ENCODE measurements at places on chromosomes 3 and 15.

- DNase-seq: no peak
These were observed 22.2 kb upstream of the CLDN18 start for GRCh38 chr3:137987723-137988122.

GRCh38 chr3:98775459-98776139 lies 12.5 kb downstream of the ST3GAL6 start:
- DNase-seq: no peak

- DNase-seq: no peak
These were observed 19.9 kb upstream of the TTBK2 start for GRCh38 chr15:42940527-42940926.

GRCh38 chr15:46278062-46278461 lies 643.2 kb downstream of the SQOR start:
- no peak for DNase-seq

GRCh38 chr3:114839476-114839875 lies 307.6 kb downstream of the ZBTB20 start:
- DNase-seq: peak; percentile 10

DNA sequence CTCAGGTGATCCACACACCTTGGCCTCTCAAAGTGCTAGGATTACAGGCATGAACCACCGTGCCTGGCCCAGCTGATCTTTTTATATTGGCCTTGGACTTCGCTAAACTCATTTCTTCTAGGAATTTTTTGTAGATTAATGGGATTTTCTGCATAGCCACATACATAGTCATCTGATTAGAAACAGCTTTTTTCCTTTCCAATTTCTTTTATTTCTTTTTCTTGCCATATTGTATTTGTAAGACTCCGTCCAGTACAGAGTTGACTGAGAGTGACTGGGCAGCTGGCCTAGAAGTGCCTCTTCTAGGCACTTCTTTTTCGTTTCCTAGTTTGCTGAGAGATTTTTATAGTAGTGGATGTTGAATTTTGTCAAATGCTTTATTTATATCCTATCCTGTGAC lies 37.4 kb downstream of the ARIH1 start:
- DNase-seq: no peak

DNA sequence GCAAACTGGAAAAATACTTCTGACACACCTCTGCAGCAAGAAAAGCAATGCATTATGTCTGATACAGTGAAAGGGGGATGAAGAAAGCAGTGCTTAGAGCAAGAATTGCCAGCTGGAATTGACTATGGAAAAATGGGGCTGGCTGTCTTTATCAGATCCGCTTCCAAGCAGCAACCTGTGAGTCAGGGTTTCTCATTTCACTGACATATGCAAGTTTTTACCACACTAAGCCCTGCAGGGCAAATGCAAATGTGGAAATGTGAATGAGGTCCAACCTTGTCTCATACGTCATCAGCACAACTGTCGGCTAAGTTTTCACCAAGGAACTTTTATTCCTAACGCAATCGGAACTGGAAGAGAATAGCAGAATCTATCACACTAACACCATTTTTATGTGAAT lies 172.5 kb upstream of the GADL1 start:
- peak; percentile 39 for DNase-seq

DNA sequence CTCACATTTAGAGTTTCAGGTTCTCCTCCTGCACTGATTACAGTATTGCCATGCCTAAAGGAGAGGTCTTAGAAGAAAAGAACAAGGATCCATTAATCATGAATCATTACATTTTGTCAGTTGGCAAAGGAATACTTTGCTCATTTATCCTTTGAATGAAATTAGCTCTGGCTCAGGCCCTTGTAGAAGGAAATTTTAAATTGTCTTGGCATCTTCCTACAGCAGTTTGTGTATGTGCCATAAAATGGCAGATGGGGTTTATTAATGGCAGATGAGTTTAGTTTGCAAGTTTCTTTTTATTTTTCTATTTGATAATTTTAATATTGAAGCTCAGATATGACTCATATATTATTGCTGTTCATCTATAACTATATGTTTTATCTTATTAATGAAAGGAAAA lies 181.2 kb upstream of the EPHA3 start:
- DNase-seq: no peak

- no peak for DNase-seq
These were observed 28.9 kb upstream of the KLHL6 start for GRCh38 chr3:183584246-183584913.

- DNase-seq: no peak
These were observed 26.5 kb upstream of the MINDY4B start for GRCh38 chr3:150931745-150932144.

- no peak for DNase-seq
These were observed 249.0 kb downstream of the ISL2 start for GRCh38 chr15:76585576-76585897.

DNA sequence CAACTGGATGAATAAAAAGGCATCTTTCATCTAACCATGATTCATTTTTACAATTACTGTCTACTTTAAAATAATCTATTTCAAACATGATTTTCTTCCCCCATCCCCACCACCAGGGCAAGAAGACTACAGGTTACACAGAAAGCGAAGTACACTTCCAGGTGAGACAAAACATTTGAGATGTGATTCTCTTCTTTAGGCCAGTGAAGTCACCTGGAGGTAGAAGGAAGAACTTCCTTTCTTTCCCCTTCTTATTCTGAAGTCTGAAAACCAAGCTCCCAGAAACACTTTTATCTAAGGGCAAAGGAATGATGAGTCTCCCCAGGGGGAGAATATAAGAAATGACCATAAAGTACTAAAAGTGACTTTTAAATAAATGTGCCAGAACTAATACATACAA lies 36.7 kb downstream of the SHQ1 start:
- DNase-seq: no peak

- no peak for DNase-seq
These were observed 103.7 kb downstream of the PEX5L start for GRCh38 chr3:179933080-179933479.

Data from HEK293T (cell line).